Upper lobe of left lung (tissue), 6 donors: ENCODE measurements at places on chromosomes 6 and 20. TPM values are rescaled to one million over a fixed set of nuclear protein-coding genes. Genes with fewer than 3 reads are reported as not detected.
A peak's percentile ranks its signal among the peaks of the same experiment; 100 is the strongest.

GRCh38 chr20:48129345-48129942 is 344.2 kb upstream of the SULF2 start:
- H3K27me3 ChIP-seq, result no peaks in the 10 kb centered on the region
- no peaks in the 10 kb centered on the region for H3K36me3 ChIP-seq
- no peak for DNase-seq
- no peak overlapping the region for H3K27ac ChIP-seq

DNA sequence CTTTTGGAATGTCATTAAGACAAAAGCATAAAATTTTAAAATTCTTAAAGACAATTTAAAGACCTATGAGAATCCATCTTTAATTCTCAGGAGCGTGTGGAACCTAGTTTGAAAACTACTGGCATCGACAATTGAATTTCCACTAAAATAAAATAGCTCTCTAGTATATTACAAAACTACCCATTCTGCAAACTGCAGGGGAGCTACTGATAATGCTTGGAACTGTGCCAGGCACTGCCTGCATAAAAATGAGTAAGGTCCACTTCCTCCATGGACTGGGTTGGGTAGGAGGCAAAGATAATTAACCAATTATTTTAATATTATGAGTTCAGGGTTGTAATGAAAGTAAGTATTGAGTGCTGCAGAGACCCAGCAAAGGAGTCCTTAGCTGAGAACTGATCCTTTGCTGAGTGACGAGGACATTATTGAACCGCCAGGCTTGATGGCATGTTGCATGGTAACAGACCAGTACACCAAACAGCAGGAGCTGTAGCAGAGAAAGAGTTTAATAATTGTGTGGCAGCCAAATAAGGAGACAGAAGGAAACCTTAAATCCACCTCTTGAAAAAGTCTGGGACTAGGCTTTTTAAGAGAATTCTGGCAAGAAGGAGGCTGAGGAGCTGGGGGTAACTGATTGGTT is 261.3 kb downstream of the ESR1 start:
- no peak overlapping the region for H3K4me3 ChIP-seq
- H3K4me1 ChIP-seq, result no peaks in the 10 kb centered on the region
- H3K27me3 ChIP-seq, result no peaks in the 10 kb centered on the region
- H3K27ac ChIP-seq, result no peak overlapping the region
- no peak for DNase-seq

DNA sequence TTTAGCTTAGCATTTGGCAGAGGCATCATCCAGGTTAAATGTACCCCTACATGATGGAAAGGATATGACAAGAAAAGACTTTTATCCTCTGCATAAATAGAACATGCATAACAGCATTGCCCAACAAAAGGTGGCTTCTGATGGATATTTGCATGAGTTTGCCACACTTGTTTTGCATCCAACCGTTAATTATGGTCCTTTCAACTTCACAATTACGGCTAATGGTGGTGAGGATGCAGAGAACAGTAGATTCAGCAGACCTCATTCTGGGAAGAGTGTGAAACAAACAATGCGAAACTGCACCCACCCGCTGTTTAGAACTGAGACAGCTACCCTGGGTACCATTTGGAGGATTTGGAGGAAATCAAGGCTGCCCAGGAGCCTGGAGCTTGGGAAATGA is 690.9 kb upstream of the CHD6 start:
- no peak overlapping the region for H3K4me3 ChIP-seq
- no peaks in the 10 kb centered on the region for H3K4me1 ChIP-seq
- H3K27me3 ChIP-seq, result no peaks in the 10 kb centered on the region
- H3K27ac ChIP-seq, result no peak overlapping the region
- DNase-seq, result no peak

DNA sequence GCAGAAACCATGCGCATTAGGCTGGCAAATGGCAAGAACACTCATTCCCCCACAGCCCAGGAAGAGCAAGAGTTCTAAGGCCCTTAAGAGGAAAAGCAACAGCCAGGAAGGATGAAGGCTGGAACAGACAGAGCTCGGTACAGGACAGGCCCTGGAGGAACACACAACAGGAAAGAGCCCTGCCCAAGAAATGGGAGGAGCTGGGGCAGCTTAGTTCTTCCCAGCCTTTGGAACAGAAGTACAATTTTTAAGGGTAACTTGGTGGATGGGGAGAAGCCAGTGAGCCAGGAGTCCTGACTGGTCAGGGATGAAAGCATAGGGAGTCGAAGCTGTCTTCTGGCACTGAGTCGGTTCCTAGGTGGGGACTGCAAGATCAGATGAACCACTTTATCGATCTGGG is 32.4 kb downstream of the OR2B2 start:
- no peak overlapping the region for H3K27ac ChIP-seq
- H3K27me3 ChIP-seq, result no peaks in the 10 kb centered on the region
- H3K4me3 ChIP-seq, result no peak overlapping the region
- H3K4me1 ChIP-seq, result no peaks in the 10 kb centered on the region
- no peak for DNase-seq

DNA sequence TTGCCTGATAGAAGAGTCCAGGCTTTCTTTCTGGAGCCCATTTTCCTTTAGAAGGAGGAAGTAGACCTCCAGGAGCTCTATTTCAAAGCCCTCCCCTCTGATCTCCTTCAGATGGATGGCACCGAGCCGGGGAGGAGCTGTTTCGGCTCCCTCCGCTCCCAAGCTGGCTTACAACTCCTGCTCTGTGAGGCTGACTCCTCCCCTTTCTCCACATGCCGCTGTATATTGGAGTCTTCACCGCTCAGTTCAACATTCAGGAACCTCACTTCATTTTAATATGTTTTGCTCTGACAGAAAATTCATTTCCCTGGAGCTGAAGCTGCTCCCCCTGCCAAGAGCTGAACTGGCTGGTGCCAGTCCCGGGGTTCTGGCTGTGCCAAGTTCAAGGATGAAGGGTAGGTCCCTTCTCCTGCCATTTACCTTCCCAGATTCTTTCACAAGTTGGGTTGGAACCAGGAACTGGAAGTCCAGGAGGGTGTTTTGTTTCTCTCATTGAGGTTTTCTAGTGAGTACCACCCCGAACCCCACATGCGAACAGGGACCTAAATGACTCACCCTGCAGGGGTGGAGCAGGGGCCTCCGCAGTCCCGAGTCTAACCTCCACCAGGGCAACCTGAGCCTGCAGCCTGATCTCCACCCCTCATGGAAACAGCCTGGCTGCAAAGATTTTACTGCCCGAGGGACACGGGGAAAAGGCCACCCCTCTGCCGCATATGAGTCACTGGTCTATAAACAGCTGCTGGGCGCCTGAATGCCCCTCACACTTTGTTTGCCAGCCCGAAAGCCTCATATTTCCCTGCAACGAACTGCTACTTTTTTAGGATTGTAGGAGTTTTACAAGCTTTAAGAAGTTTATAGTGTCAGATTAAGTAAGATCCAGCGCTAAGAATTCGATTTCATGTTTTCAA is 68.6 kb upstream of the FOXA2 start:
- no peaks in the 10 kb centered on the region for H3K36me3 ChIP-seq
- no peak overlapping the region for H3K4me3 ChIP-seq
- no peaks in the 10 kb centered on the region for H3K4me1 ChIP-seq
- no peak overlapping the region for H3K27ac ChIP-seq
- DNase-seq, result no peak
- H3K27me3 ChIP-seq, result no peaks in the 10 kb centered on the region

GRCh38 chr20:36153204-36153603 is 1.3 kb upstream of the EPB41L1 start:
- no peaks in the 10 kb centered on the region for H3K36me3 ChIP-seq
- H3K4me1 ChIP-seq, result peaks cover 20% of the 10 kb centered on the region
- no peak overlapping the region for H3K4me3 ChIP-seq
- H3K27ac ChIP-seq, result no peak overlapping the region

- peaks cover 5% of the 10 kb centered on the region for H3K4me1 ChIP-seq
- no peaks in the 10 kb centered on the region for H3K36me3 ChIP-seq
- DNase-seq, result no peak
- H3K27ac ChIP-seq, result peak overlapping the region; percentile 16
- no peak overlapping the region for H3K4me3 ChIP-seq
These were observed 71.6 kb downstream of the BANF2 start for GRCh38 chr20:17771206-17772004.

DNA sequence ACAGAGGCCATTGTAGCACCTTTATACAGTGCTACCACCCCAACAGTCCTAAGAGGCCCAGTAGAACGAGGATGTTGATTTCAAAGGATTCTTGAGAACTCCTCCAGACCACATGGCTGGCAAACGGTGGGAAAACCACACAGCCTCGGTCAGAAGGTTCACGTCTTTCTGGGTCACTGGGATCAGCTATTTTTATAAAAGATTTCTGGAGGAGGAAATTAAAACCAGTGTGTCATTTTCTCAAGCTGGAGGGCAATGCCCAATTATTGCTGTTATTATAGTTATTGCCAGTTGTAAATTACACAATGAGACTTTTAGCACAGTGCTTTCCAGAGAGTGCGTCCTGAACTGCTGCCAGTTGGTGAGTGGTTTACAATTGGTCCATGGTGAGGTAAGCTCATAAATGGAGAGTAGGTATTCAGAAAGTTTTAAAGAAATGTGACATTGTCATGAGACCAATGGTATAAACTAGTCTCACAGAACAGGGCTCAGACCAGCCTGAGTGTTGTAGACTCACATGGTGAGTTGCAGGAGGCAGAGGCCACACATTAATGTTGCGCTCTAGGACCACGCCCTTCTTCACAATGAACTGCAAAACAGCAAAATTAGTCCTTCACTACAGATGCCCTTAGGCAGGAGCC is 8.4 kb upstream of the PPP1R14C start:
- no peak for DNase-seq
- no peaks in the 10 kb centered on the region for H3K27me3 ChIP-seq
- H3K27ac ChIP-seq, result peak overlapping the region; percentile 36
- no peaks in the 10 kb centered on the region for H3K36me3 ChIP-seq

DNA sequence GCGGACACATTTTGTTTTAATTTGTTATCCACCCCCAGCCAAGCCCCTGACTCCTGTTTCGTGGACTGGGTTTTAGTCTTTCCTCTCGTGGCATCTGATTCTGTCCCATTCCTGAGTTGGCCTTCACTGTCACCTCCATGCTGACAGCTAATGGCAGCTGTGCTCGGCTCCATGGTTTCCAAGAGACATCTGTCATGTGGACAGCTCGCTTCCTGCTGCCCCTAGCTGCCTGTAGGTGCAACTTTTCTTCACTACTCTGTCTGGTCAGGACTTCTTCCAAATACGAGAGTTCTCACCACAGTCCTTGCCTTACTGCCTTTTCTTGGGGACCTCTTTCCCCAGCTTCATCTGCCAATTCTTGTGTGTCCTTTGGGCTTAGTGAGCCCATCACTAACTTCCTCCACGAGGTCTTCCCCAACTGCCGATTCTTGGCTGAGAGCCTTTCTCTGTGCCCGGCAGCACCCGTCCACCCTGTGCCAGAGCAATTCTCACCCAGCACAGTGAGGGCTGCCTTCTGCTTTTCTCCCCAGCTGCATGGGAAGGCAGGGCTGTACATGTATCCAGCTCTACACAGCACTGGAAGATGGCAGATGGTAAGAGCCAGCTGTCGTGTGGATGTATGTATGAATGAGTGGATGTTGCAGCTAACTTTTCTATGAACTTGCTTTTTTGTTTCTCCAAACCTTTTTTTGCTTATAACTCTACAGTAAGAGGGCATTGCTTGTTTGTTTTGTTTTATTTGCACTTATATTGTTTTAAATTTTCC is 140.4 kb downstream of the F13A1 start:
- H3K36me3 ChIP-seq, result no peaks in the 10 kb centered on the region
- H3K27me3 ChIP-seq, result no peaks in the 10 kb centered on the region
- no peak overlapping the region for H3K4me3 ChIP-seq
- H3K4me1 ChIP-seq, result no peaks in the 10 kb centered on the region
- H3K27ac ChIP-seq, result no peak overlapping the region

DNA sequence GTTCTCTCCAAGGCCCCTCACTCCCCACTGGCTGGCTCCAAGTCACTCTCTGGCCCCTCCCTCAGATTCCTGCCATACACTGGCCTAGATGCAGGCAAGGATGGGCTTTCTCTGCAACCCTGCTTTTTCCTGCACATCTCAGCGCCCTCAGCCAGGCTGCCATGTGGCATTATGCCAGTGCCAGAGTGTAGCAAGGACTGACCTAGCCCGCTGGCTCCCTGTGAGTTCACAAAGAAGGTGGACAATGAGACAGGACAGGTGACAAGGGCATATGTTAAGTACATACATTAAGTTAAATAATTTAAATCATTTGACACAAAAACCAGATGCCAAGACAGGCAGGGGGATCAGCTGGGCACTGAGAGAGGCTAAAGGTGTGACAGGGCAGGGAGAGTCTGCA is 394.6 kb downstream of the ZFAND3 start:
- H3K27ac ChIP-seq, result no peak overlapping the region
- H3K27me3 ChIP-seq, result no peaks in the 10 kb centered on the region
- DNase-seq, result no peak
- no peaks in the 10 kb centered on the region for H3K36me3 ChIP-seq
- peaks cover 13% of the 10 kb centered on the region for H3K4me1 ChIP-seq
- no peak overlapping the region for H3K4me3 ChIP-seq

GRCh38 chr6:34525431-34526175 is 30.5 kb downstream of the SPDEF start:
- H3K4me3 ChIP-seq, result no peak overlapping the region
- no peak overlapping the region for H3K27ac ChIP-seq
- H3K36me3 ChIP-seq, result no peaks in the 10 kb centered on the region
- DNase-seq, result peak; percentile 43
- no peaks in the 10 kb centered on the region for H3K27me3 ChIP-seq

GRCh38 chr20:3811467-3812258 is 8.7 kb upstream of the AP5S1 start:
- DNase-seq, result peak; percentile 99
- H3K4me3 ChIP-seq, result peak overlapping the region; percentile 13
- H3K27ac ChIP-seq, result peak overlapping the region; percentile 87
- H3K27me3 ChIP-seq, result no peaks in the 10 kb centered on the region
- no peaks in the 10 kb centered on the region for H3K36me3 ChIP-seq
- H3K4me1 ChIP-seq, result peaks cover 61% of the 10 kb centered on the region

GRCh38 chr6:5632348-5632935 is 371.1 kb downstream of the FARS2 start:
- no peaks in the 10 kb centered on the region for H3K36me3 ChIP-seq
- DNase-seq, result no peak
- no peak overlapping the region for H3K4me3 ChIP-seq
- no peaks in the 10 kb centered on the region for H3K4me1 ChIP-seq
- H3K27me3 ChIP-seq, result no peaks in the 10 kb centered on the region

- no peaks in the 10 kb centered on the region for H3K36me3 ChIP-seq
- no peaks in the 10 kb centered on the region for H3K4me1 ChIP-seq
- H3K27ac ChIP-seq, result no peak overlapping the region
- no peak for DNase-seq
These were observed 368.5 kb upstream of the EPHA7 start for GRCh38 chr6:93787841-93788240.

The UNC93A gene
- total RNA-seq, result not detected

The POU5F1 gene
- 12.6 TPM for total RNA-seq

The BYSL gene
- total RNA-seq, result 16.1 TPM

The PAQR8 gene
- total RNA-seq, result 11.7 TPM
